Uterine smooth muscle cell (primary cell): ENCODE measurements at places on chromosomes 4 and X. TPM values are rescaled to one million over a fixed set of nuclear protein-coding genes. Genes with fewer than 3 reads are reported as not detected.

The SPANXC gene
- total RNA-seq, result not detected in 2 replicates

The IL21 gene
- not detected in 2 replicates for total RNA-seq

The TMEM144 gene
- 4.6 and 5.5 TPM in 2 replicates for total RNA-seq

The PDLIM5 gene
- total RNA-seq, result 103 and 157 TPM in 2 replicates

The IBSP gene
- not detected in 2 replicates for total RNA-seq

The KLB gene
- total RNA-seq, result not detected in 2 replicates

The LINC00632 gene
- 9.7 and 9.8 TPM in 2 replicates for total RNA-seq

The APBB2 gene
- 46.8 and 54.6 TPM in 2 replicates for total RNA-seq

The MAP7D2 gene
- under 0.01 and 0.25 TPM in 2 replicates for total RNA-seq

The MAML3 gene
- 2.0 and 2.1 TPM in 2 replicates for total RNA-seq

The LRIT3 gene
- under 0.01 and 0.11 TPM in 2 replicates for total RNA-seq

The SCFD2 gene
- total RNA-seq, result 25.5 and 49.9 TPM in 2 replicates

The ADGRL3 gene
- 0.11 and 0.12 TPM in 2 replicates for total RNA-seq

The EXOSC9 gene
- total RNA-seq, result 28.6 and 96.1 TPM in 2 replicates

The ZNF157 gene
- 0.11 and 0.12 TPM in 2 replicates for total RNA-seq

The PCYT1B gene
- 2.1 and 4.2 TPM in 2 replicates for total RNA-seq

The SULT1B1 gene
- 0.12 and 0.66 TPM in 2 replicates for total RNA-seq

The LANCL3 gene
- 0.11 and 0.12 TPM in 2 replicates for total RNA-seq

The KCND1 gene
- total RNA-seq, result 0.33 and 1.2 TPM in 2 replicates

The ADAD1 gene
- total RNA-seq, result 0.25 TPM in 1 of 2 replicates, not detected in the other

The ESX1 gene
- 0.12 TPM in 1 of 2 replicates, not detected in the other for total RNA-seq

The CSAG3 gene
- not detected in 2 replicates for total RNA-seq

The SPANXN3 gene
- not detected in 2 replicates for total RNA-seq

The RBM47 gene
- total RNA-seq, result 3.3 and 4.4 TPM in 2 replicates

The MGAT4D gene
- total RNA-seq, result not detected in 2 replicates

The CFP gene
- 0.12 and 0.55 TPM in 2 replicates for total RNA-seq

The S100G gene
- total RNA-seq, result not detected in 2 replicates

The SYP gene
- 0.12 and 0.33 TPM in 2 replicates for total RNA-seq

The ADGRG4 gene
- total RNA-seq, result not detected in 2 replicates

The UGDH gene
- total RNA-seq, result 665 and 779 TPM in 2 replicates

The KIAA1210 gene
- total RNA-seq, result under 0.01 TPM in 1 of 2 replicates, not detected in the other

The KDR gene
- 0.75 and 0.77 TPM in 2 replicates for total RNA-seq

The EMD gene
- total RNA-seq, result 17.1 and 20.6 TPM in 2 replicates

The CT55 gene
- total RNA-seq, result 0.25 TPM in 1 of 2 replicates, not detected in the other

The NOX1 gene
- not detected in 2 replicates for total RNA-seq

The GAGE12G gene
- not detected in 2 replicates for total RNA-seq
